IMR-90 (cell line): ENCODE measurements at places on chromosomes 13 and 19. TPM values are rescaled to one million over a fixed set of nuclear protein-coding genes. Genes with fewer than 3 reads are reported as not detected.

The PINLYP gene
- polyA plus RNA-seq: 1.0 and 1.4 TPM in 2 replicates

The TNPO2 gene
- 77.2 and 82.3 TPM in 2 replicates for polyA plus RNA-seq

GRCh38 chr19:33241530-33242101 is 16.0 kb upstream of the SLC7A10 start:
- H3K4me1 ChIP-seq: no peaks in the 10 kb centered on the region
- H3K36me3 ChIP-seq: no peaks in the 10 kb centered on the region
- DNase-seq: no peak
- peaks cover 13% of the 10 kb centered on the region; the same call in 1 of the 2 replicates for H3K27me3 ChIP-seq

- no peaks in the 10 kb centered on the region for H3K27me3 ChIP-seq
- H3K36me3 ChIP-seq: no peaks in the 10 kb centered on the region
- H3K4me3 ChIP-seq: no peak overlapping the region
Observed at GRCh38 chr13:31967155-31967554, 64.4 kb upstream of the FRY start.

GRCh38 chr19:46461537-46461936 is 9.8 kb downstream of the PNMA8A start:
- peaks cover 4% of the 10 kb centered on the region; the same call in 1 of the 2 replicates for H3K4me1 ChIP-seq
- no peak overlapping the region for H3K4me3 ChIP-seq
- no peak for DNase-seq
- H3K27me3 ChIP-seq: peaks cover 13% of the 10 kb centered on the region
- H3K36me3 ChIP-seq: no peaks in the 10 kb centered on the region

GRCh38 chr19:46111376-46111775 is 13.1 kb downstream of the IGFL3 start:
- H3K4me3 ChIP-seq: no peak overlapping the region
- H3K36me3 ChIP-seq: no peaks in the 10 kb centered on the region
- H3K4me1 ChIP-seq: peaks cover 3% of the 10 kb centered on the region; the same call in 1 of the 2 replicates
- peaks cover 34% of the 10 kb centered on the region for H3K27me3 ChIP-seq
- H3K27ac ChIP-seq: no peak overlapping the region
